ENCODE measurements at places on chromosomes 3 and 15. TPM values are rescaled to one million over a fixed set of nuclear protein-coding genes. Genes with fewer than 3 reads are reported as not detected.

Gene IGSF10
- total RNA-seq, result 36.2 TPM

Gene BOC
- 104 TPM for total RNA-seq

Gene APOD
- 23.9 TPM for total RNA-seq

Gene ALG1L2
- total RNA-seq, result 1.0 TPM

Gene INAFM2
- total RNA-seq, result 14.6 TPM

Gene GOLGA6A
- total RNA-seq, result 0.49 TPM

Gene LSAMP
- total RNA-seq, result 52.5 TPM

Gene C2CD4A
- total RNA-seq, result not detected

Gene ADPRH
- 3.4 TPM for total RNA-seq

Gene CAMP
- total RNA-seq, result not detected

Gene CDCP1
- total RNA-seq, result 2.2 TPM

Gene CAV3
- total RNA-seq, result 8.4 TPM

Gene SLC27A2
- 10.4 TPM for total RNA-seq

Gene ZNF385D
- 35.0 TPM for total RNA-seq

Gene CSTA
- total RNA-seq, result not detected

Gene CP
- total RNA-seq, result 47.8 TPM

Gene PPP1R2
- total RNA-seq, result 67.8 TPM

Gene KLHL18
- total RNA-seq, result 44.2 TPM

Gene GTPBP8
- total RNA-seq, result 23.4 TPM

Gene ERC2
- total RNA-seq, result 24.2 TPM
